ENCODE measurements at places on chromosomes 4 and X.

GRCh38 chr4:126174627-126175026, 859.9 kb downstream of the FAT4 start:
- no peak for DNase-seq

- no peak for DNase-seq
These were observed 174.9 kb downstream of the ACTRT1 start for GRCh38 chrX:127877318-127877717.

DNA sequence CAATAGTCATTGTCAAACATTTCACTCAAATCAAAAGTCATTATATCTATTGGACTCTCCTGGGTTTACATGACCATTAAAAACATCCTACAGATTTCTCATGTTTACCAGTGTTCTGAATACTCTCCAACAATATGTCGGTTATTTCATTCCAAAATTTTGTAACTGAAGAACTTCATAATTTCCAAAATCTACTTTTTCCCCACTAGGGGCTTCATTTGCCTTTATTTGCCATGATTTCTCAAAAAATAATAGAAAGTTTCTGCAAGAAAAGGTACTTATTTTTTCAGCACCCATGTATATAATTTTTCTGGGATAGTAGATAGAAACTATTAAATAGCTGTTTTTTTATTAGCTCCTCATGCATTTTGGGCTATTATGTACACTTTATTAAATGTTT, 49.0 kb downstream of the PRDM5 start:
- DNase-seq: no peak

DNA sequence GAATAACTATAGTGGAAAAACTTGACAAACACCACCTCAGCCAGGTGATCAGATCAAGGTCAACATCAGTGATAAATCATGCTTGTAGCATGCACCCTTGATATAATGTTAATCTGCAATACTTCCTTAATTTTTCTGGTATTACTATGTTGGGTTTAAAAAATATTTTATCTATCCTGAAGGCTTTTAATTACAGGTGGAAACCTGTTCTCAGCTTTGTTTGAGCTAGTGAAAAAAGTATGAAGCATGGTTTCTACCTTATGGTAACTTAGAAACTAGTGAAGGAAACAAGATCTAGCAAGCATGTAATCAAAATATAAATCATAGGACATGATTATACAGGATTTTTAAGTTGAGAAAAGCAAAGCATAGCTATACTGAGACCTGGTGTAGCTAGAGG, 26.6 kb downstream of the MAOA start:
- DNase-seq: no peak

- peak; percentile 76 for DNase-seq
These were observed 36.7 kb downstream of the PSAPL1 start for GRCh38 chr4:7398104-7398423.

GRCh38 chrX:21711848-21712197, 46.1 kb downstream of the SMPX start:
- DNase-seq: no peak

GRCh38 chrX:124435616-124436015, 89.3 kb downstream of the SH2D1A start:
- DNase-seq: no peak

DNA sequence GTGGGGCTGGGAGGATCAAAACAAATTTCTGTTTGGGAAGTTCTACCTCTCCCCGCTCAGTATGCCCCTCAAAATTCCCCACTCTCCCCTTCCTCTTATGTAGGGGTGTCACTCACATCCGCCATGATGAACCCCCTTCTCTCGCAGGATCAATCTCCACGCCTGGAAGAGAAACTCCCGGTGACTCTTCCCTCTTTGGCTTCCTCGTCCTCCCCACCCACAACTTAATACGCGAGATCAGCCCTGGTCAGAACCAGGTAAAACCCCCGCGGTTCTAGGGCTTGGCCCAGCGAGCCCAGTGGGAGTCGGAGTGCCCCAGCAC, 427 bp downstream of the LAMTOR3 start:
- DNase-seq: no peak

DNA sequence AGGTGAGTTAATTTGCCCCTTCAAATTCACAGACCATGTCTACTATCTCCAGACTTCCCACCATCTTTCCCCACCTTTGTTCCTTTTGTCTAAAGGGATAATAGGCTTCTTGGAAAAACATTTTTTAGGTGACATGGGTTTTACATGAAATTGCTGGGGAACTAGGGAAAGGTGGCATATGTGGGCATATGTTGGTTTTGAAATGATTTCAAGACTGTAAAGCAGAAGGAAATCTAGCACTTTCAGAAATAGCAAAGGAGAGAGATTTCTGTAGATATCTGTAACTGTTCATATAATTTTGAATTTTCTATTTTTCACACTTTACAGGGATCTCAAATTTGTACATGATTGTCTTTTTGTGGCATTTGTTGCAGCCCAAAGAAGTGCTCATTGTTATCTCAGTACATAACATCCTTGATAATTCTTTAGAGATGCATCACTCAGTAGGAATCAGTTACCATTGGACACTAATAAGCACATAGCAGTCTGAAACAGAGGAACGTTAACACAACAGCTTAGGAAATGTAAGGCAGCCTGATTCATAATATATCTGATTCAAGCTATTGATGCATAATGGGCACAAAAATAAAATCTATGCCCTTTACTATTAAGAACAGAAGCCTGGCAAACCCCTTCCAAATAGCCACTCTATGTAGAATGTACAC, 659.7 kb downstream of the CENPC start:
- DNase-seq: no peak

DNA sequence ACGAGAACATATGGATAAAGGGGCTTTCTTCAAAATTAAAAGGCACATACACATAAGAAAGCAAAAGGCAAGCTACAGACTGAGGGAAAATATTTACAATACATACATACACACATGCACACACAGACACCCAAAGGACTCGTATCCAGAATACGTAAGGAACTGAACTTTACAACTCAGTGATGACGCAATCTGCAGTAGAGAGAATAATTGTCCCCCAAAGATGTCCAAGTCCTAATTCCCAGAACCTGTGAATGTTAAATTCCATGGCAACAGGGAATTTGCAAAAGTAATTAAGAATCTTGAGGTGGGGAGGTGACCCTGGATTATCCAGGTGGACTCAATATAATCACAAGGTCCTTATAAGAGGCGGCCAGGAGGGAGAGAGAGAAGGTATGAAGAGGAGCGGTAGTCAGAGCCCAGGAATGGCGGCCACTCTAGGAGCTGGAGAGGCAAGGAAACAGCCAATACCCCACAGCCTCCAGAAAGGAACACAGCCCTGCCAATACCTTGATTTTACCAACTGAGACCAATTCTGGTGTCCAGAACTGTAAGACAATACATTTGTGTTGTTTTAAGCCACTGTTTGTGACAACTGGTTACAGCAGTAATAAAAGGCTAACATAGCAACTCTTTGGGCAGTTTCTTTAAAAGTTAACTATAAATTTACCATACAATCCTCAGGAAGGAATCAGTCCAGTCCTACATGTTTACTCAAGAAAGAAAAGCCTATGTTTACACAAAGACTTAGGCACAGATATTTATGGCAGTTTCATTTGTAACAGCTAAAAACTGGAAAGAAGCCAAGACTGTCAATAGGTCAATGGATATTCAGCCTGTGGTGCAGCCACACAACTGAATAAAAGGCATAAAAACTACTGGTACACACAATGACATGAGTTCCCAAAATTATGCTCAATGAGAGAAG, 27.3 kb upstream of the STS start:
- DNase-seq: no peak

- DNase-seq: no peak
These were observed 25.2 kb upstream of the ZFX start for GRCh38 chrX:24124244-24124799.

DNA sequence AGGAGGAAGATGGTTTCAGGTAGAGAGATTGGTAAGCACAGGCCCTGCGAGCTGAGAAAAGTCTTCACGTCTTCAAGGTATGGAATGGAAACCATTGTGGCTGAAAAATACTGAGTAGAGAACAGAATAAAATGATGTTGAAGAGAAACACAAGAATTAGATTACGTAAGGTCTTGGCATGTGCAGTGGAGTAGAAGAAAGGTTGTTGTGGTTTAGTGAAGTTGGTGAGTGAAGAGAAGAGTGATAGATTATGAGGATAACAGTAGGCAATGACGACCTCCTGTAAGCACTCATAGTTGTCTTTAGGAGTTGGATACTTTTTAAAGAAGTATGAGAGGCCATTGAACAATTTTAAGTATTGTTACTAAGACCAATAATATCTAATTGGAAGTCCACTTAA, 642.6 kb downstream of the PCDH7 start:
- DNase-seq: no peak

GRCh38 chrX:79138658-79139241, 5.7 kb upstream of the GPR174 start:
- no peak for DNase-seq

GRCh38 chr4:14783011-14783877, 219.0 kb upstream of the CPEB2 start:
- no peak for DNase-seq

- DNase-seq: no peak
These were observed 324.1 kb upstream of the PPARGC1A start for GRCh38 chr4:24213961-24214360.
